ENCODE measurements at places on chromosomes 3 and 15. TPM values are rescaled to one million over a fixed set of nuclear protein-coding genes. Genes with fewer than 3 reads are reported as not detected.

Gene ECE2
- not detected for total RNA-seq

DNA sequence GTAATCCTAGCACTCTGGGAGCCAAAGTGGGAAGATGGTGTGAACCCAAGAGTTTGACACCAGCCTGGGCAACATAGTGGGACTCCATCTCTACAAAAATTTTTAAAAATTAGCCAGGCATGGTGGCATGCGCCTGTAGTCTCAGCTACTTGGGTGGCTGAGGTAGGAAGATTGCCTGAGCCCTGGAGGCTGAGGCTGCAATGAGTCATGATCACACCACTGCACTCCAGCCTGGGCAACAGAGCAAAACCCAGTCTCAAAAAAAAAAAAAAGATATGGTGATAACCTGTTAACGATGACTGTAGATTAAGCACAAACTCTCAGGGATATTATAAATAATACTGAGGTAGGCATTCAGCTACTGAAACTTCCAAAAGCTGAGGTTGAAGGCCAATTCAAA, 107.5 kb downstream of the SLC49A4 start:
- H3K4me3 ChIP-seq: no peak overlapping the region
- H3K36me3 ChIP-seq: no peaks in the 10 kb centered on the region

- H3K4me3 ChIP-seq: no peak overlapping the region
- H3K36me3 ChIP-seq: no peaks in the 10 kb centered on the region
- DNase-seq: no peak
- H3K27ac ChIP-seq: no peak overlapping the region
Observed at GRCh38 chr3:142680710-142681109, 43.1 kb upstream of the TRPC1 start.

DNA sequence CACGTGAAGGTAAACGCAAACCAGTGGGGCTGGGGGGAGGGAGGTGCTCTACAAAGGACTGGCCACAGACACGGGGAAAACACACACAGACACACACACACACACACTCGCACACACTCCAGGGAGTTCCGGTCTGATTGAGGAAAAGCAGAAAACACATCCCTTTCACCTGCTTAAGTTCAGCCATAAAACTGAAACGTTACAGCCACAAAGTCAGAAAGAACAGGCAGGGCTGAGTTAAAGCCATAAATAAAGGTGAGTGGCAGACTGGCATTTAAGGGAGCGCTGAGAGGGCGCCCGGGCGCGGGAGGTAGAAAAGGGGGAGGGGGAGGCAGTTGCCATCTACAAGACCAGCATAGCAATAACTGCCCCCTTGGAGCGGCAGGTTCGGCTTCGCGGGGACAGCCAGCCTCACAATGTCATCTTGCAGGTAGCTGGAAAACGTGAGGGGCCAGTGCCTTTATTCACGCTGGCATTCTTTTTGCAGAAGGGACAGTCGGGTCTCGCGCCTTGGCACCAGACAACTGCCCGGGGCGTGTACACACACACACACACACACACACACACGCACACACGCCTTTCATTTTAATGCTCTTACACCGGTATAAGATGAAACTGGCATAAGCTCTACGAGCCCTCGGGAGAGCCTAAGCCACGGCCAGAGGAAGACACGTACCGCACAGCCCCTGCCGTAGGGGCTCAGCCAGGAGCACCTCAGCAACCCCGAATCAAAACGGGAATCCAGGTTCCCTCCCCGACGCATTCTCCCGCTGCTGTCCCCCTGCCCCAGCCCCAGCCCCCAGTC, 866 bp downstream of the TNIK start:
- H3K4me1 ChIP-seq: peaks cover 8% of the 10 kb centered on the region
- DNase-seq: peak; percentile 48
- H3K27ac ChIP-seq: peak overlapping the region; percentile 21
- peak overlapping the region; percentile 90 for H3K4me3 ChIP-seq
- no peaks in the 10 kb centered on the region for H3K36me3 ChIP-seq

GRCh38 chr3:117708601-117709000, 999.0 kb downstream of the TUSC7 start:
- no peaks in the 10 kb centered on the region for H3K4me1 ChIP-seq
- H3K36me3 ChIP-seq: no peaks in the 10 kb centered on the region
- DNase-seq: peak; percentile 68
- no peaks in the 10 kb centered on the region for H3K27me3 ChIP-seq
- no peak overlapping the region for H3K27ac ChIP-seq

- peaks cover 3% of the 10 kb centered on the region for H3K27me3 ChIP-seq
- H3K4me1 ChIP-seq: no peaks in the 10 kb centered on the region
- no peak overlapping the region for H3K27ac ChIP-seq
- H3K36me3 ChIP-seq: no peaks in the 10 kb centered on the region
Observed at GRCh38 chr3:127164615-127165014, 28.3 kb upstream of the PRR23E start.

DNA sequence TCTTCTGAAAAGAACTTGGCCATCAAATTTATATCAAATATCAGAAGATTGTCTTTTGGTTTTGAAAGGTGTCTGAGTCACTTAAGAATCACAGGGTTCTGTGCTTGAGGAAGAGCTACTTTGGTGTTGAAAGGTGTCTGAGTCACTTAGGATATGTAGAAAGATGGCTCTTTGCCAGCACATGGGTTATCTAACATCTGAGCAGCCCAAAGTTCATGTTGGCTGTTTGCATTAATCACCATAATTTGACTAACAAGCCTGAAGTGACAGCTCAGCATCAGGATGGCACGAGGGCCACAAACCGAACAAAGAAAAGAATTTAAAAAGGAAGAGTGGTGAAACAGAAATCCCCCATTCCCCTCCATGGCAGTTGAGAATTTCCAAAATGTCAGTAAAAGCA, 190.5 kb upstream of the CMC1 start:
- H3K4me1 ChIP-seq: no peaks in the 10 kb centered on the region
- no peak for DNase-seq
- H3K36me3 ChIP-seq: no peaks in the 10 kb centered on the region
- H3K4me3 ChIP-seq: no peak overlapping the region
- H3K27ac ChIP-seq: no peak overlapping the region

DNA sequence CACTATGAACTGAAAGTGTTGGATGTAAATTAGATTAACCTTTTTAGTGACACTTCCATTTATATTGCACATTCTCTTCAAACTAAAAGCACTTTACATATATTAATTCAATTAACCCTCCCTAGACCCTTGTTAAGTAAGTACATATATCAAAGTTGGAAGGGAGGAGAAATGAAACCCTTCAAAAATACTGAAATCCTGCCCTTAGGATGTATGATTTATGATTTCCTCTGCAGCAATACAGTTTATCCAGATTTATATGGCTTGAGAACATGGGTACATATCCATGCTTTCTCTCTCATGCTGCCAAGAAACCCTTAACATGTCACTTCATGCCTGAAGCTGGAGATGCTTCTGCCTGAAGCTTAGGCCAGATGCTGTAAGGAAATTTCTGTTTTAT, 11.0 kb downstream of the CLSTN2 start:
- no peak for DNase-seq
- no peaks in the 10 kb centered on the region for H3K27me3 ChIP-seq
- no peak overlapping the region for H3K4me3 ChIP-seq
- H3K36me3 ChIP-seq: no peaks in the 10 kb centered on the region
- H3K4me1 ChIP-seq: no peaks in the 10 kb centered on the region
- H3K27ac ChIP-seq: no peak overlapping the region

GRCh38 chr15:49032601-49033145, 13.6 kb downstream of the SECISBP2L start:
- no peak overlapping the region for H3K4me3 ChIP-seq
- no peaks in the 10 kb centered on the region for H3K27me3 ChIP-seq

GRCh38 chr3:53114412-53115074, 15.7 kb downstream of the RFT1 start:
- H3K4me1 ChIP-seq: peaks cover 2% of the 10 kb centered on the region
- H3K4me3 ChIP-seq: no peak overlapping the region
- H3K27ac ChIP-seq: no peak overlapping the region

DNA sequence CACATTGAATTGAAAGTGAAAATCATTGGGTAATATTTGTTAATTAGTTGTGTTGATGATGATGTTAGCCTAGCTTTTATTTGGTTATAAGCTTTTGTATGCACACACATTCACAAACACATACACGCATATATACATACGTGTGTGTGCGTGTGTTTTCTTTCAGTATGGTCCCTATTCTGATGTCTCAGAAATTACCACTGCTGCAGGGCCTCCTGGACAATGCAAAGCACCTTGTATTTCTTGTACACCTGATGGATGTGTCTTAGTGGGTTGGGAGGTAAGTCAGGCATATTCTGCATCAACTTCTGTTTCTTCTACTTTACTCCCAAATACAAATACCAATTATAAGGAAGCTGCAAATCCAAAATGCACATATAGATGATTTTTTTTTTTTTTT, 102.1 kb downstream of the GHSR start:
- H3K4me1 ChIP-seq: no peaks in the 10 kb centered on the region
- DNase-seq: no peak
- no peak overlapping the region for H3K27ac ChIP-seq
- H3K4me3 ChIP-seq: no peak overlapping the region
- H3K36me3 ChIP-seq: peaks cover 10% of the 10 kb centered on the region

Gene ITIH3
- 0.17 TPM for total RNA-seq

Gene KIF15
- total RNA-seq: 3.8 TPM

Gene RPL29
- total RNA-seq: 1,076 TPM

- H3K4me1 ChIP-seq: no peaks in the 10 kb centered on the region
- DNase-seq: no peak
- H3K27ac ChIP-seq: no peak overlapping the region
- no peaks in the 10 kb centered on the region for H3K36me3 ChIP-seq
Observed at GRCh38 chr3:36175113-36175812, 205.0 kb upstream of the STAC start.

- no peaks in the 10 kb centered on the region for H3K27me3 ChIP-seq
- no peak overlapping the region for H3K4me3 ChIP-seq
- DNase-seq: no peak
- peaks cover 21% of the 10 kb centered on the region for H3K4me1 ChIP-seq
Observed at GRCh38 chr3:188624828-188625227, 470.9 kb downstream of the LPP start.

DNA sequence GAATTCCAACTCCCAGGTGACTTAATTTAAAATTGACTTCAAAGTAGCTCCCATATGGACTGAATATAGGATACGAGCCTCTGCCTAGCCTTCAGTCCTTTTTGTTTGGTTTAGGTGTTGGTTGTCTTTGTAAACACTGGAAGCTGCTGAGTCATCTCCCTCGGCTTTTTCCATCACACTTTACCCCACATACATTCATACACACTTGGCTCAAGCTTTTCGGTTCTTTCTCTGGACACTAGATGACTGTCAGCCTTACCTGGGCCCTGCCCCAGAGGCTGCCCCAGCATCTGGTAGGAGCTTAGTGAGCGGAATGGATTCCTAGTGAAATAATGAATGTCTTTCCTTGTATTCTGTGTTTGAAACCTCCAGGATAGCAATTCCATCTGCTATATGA, 201.5 kb upstream of the IL12A start:
- no peaks in the 10 kb centered on the region for H3K27me3 ChIP-seq
- H3K4me1 ChIP-seq: peaks cover 12% of the 10 kb centered on the region
- DNase-seq: peak; percentile 89

Gene GOLGA8Q
- total RNA-seq: 0.33 TPM

GRCh38 chr15:45425135-45425534, 46.8 kb upstream of the GATM start:
- no peaks in the 10 kb centered on the region for H3K27me3 ChIP-seq
- H3K4me1 ChIP-seq: no peaks in the 10 kb centered on the region
- DNase-seq: no peak
- H3K36me3 ChIP-seq: no peaks in the 10 kb centered on the region

Gene GOLGA6B
- total RNA-seq: not detected

GRCh38 chr3:71657831-71658530, 67.2 kb downstream of the EIF4E3 start:
- peak; percentile 71 for DNase-seq
- no peak overlapping the region for H3K27ac ChIP-seq
- H3K36me3 ChIP-seq: no peaks in the 10 kb centered on the region
- H3K4me3 ChIP-seq: no peak overlapping the region

DNA sequence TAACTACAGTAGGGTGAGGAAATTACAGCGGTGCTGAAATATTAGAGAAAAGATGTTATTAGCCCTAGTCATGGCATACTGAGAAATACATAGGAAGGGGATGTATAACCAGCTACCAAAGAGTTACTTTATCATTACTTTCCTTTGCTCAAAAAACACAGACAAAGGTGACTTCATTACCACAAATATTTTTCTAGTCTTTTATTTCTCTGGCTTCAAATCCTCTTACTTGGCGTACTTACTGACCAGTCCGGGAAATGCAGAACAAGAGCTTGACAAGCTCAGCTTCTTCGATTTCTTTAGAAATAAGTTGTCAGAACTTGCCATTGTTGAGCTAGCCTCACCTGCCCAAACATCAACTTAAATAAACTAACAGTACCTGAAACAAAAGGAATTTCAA, 142.1 kb upstream of the TMCO5A start:
- no peaks in the 10 kb centered on the region for H3K27me3 ChIP-seq
- peak; percentile 80 for DNase-seq
- no peak overlapping the region for H3K27ac ChIP-seq
- no peaks in the 10 kb centered on the region for H3K36me3 ChIP-seq

Gene SAMMSON
- under 0.01 TPM for total RNA-seq

Gene SLC7A14
- total RNA-seq: 1.3 TPM

Gene TICRR
- 1.2 TPM for total RNA-seq

- H3K4me3 ChIP-seq: no peak overlapping the region
- no peaks in the 10 kb centered on the region for H3K36me3 ChIP-seq
- H3K4me1 ChIP-seq: no peaks in the 10 kb centered on the region
- no peak overlapping the region for H3K27ac ChIP-seq
Observed at GRCh38 chr3:100440895-100441294, 39.6 kb downstream of the LNP1 start.

DNA sequence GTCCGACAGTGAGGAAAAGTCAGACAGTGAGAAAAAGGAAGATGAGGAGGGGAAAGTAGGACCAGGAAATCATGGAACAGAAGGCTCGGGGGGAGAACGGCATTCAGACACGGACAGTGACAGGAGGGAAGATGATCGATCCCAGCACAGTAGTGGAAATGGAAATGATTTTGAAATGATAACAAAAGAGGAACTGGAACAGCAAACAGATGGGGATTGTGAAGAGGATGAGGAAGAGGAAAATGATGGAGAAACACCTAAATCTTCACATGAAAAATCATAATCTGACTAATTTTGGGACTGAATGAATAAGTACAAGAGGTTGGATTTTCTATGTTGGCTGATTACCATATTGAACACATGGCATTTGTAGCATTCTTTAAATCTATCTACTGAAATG, 26.2 kb downstream of the SEC62 start:
- no peak overlapping the region for H3K27ac ChIP-seq
- H3K36me3 ChIP-seq: peaks cover 5% of the 10 kb centered on the region
- no peaks in the 10 kb centered on the region for H3K27me3 ChIP-seq
- DNase-seq: no peak
- no peak overlapping the region for H3K4me3 ChIP-seq

DNA sequence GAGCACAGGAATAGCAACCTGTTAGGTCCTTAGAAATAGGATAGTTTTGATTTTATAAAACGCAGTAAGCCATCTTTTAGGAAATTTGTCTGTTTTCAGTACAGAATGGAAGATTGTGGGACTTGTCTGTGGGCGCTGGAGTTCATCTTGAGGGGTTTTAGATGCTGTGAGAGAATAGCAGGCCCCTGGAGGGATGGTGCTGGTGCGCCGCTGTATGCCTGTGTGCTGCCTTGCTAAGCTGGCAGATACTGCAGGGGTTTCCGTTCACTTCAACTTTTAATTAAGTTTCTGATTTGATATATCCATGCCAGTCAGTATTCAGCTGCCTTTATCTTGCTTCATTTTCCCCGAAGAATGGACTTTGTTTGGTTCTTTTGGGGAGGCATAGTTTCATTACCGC, 4.2 kb downstream of the CACNA2D3 start:
- H3K27ac ChIP-seq: no peak overlapping the region
- DNase-seq: no peak
- no peak overlapping the region for H3K4me3 ChIP-seq
- H3K27me3 ChIP-seq: peaks cover 13% of the 10 kb centered on the region

Gene SH3BP5
- 12.9 TPM for total RNA-seq

GRCh38 chr3:123930445-123930844, 30.6 kb downstream of the CCDC14 start:
- peaks cover 2% of the 10 kb centered on the region for H3K36me3 ChIP-seq
- H3K4me1 ChIP-seq: no peaks in the 10 kb centered on the region
- H3K4me3 ChIP-seq: no peak overlapping the region
- peak; percentile 40 for DNase-seq
- no peak overlapping the region for H3K27ac ChIP-seq
- no peaks in the 10 kb centered on the region for H3K27me3 ChIP-seq
